ENCODE measurements at places on chromosomes 4 and X.

GRCh38 chrX:52363247-52363883 lies 5.5 kb upstream of the XAGE2 start:
- DNase-seq: no peak

DNA sequence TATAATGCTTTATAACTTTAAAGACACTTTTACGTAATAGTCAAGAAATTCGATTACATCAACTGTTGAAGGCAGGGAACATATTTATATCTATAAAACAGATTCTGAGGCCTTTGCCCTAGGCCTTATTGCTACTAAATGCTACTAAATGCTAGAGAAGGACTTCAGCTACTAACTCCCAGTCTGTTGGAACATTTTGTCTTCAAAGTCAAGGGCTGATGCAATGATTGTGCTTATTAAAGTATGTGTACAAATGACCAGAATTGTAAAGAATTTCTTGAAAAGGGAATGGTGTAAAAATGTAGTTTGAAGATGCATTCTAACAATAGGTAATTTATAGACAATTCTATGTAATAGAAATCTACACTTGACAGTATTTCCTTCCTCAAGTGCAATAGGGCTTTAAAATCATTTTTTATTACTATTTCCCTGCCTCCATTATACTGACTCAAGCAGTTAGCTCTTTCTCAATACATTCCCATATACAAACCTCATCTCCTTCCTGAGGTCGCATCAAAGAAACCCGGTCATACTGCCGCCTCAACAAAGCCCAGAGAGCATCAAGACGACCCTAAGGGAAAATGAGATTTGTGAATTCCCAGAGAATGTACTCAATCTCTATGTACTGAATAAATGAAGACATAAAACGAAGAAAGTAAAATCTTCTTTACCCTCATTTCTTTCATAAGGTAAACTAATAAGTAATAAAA lies 95.7 kb downstream of the ANTXR2 start:
- no peak for DNase-seq

DNA sequence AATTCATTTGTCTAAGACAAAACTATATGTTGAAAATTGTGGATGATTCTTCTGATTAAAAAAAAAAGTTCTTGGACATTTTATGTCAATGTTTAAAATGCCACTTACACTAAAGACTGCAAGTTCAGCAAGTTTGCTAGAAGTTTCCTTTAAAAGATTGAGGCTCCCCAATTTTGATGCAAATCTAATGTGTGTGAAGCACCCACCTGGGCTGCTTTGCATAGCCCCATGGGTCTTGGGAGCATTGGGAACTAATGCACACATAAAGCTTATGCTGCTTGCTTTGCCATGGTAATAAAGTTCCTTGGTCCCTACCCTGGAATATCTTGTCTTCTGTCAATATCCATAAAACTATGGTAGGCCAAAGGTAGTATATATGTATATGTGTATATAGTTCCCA lies 725.9 kb upstream of the GRID2 start:
- no peak for DNase-seq

DNA sequence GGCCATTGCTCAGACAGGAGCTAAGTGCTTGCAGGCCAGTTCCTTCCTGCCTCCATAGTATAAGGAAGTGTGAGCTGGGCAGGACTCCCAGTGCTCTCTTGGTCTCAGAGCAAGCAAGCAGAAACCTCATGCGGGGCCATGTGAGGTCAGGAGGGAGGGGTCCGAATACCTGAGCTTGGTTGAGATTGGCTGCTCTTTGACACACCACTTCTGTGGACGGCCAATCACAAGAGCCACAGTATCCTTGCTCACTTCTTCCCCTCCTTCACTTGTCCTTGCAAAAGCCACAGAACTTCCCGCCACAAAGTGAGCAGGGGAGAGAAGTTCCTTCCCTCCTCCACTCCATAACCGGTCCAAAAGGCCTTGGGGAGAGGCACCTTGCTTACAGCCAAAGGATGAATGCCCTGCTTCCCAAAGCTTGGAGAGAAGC lies 56.7 kb downstream of the PRPS1 start:
- no peak for DNase-seq

- DNase-seq: no peak
These were observed 2.3 kb upstream of the PPP2R3B start for GRCh38 chrX:389021-389441.

- no peak for DNase-seq
These were observed 46.4 kb downstream of the ACOX3 start for GRCh38 chr4:8394061-8394519.

Data from activated CD4-positive, alpha-beta T cell treated with anti-CD3 and anti-CD28 coated beads for 24 hours (primary cell).